ENCODE measurements at places on chromosomes 12 and 14. TPM values are rescaled to one million over a fixed set of nuclear protein-coding genes. Genes with fewer than 3 reads are reported as not detected.

DNA sequence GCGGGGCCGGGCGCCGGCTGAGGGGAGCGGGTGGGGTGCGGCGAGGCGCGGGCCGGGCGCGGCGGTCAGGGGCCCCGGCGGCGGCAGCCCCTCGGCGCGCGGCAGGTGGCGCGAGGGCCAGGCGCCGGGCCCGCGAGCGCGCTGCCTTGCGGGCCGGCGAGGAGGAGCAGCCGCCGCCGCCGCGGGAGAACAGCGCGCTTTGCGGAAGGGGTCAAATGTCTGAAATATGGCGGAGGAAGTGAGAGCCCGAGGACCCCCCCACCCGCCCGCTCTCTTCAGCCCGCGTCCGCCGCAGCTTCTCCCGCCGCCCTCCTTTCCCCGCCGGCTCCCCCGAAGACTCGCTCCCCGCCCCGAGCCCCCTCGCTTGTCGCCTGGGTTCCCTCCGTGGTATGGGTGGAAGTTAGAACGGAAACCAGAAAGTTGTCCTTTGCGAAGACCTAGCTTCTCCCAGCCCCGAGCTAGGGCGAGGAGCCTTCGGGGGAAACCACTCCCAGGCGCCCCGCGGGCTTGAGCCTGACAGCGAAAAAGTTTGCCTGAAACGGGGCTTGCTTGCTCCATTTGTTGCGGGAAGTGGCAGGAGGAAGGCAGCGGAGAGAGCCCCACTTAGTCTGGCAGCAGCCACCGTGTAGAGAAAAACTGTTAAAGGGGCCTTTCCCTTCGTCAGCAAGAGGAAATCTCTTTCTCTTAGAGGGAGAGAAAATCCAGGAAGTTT, 551 bp downstream of the RAP1B start:
- DNase-seq: peak; percentile 36

- no peak for DNase-seq
Measured at GRCh38 chr14:33118668-33119067, 180.0 kb downstream of the NPAS3 start.

DNA sequence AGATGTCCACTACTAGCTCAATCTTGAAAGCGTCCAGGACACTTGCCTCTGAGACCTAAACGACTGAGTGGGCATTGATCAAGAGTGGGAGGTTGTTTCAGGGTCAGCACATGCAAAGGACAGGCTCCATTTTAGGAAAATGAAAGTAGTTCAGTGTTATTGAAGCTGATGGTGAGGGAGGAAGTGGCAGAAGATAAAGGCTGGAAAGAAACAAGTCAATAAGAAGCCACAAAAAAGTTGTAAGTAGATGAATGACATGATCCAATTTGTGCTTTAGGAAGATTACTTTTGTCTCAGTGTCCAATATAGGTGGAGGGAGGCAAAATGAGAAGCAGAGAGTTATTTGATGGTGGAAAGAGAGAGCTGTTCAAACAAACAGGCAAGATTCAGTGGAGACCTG, 22.0 kb downstream of the GPR65 start:
- DNase-seq: no peak

- DNase-seq: no peak
Measured at GRCh38 chr12:18640321-18640955, 97.4 kb downstream of the PLCZ1 start.

The ERBB3 gene
- 90.7 TPM for polyA plus RNA-seq

GRCh38 chr14:63478010-63478409, 65.2 kb downstream of the PPP2R5E start:
- DNase-seq: no peak

GRCh38 chr14:82238649-82239048, 705.0 kb upstream of the SEL1L start:
- DNase-seq: peak; percentile 12

- DNase-seq: peak; percentile 88
Measured at GRCh38 chr12:66107451-66107915, 23.1 kb downstream of the LLPH start.

GRCh38 chr14:104244221-104245011, 106.0 kb downstream of the KIF26A start:
- no peak for DNase-seq

- peak; percentile 36 for DNase-seq
Measured at GRCh38 chr12:43882578-43883178, 46.8 kb downstream of the TMEM117 start.

GRCh38 chr12:42299392-42300308, 26.2 kb downstream of the ZCRB1 start:
- DNase-seq: no peak

GRCh38 chr12:115382681-115383080, 698.7 kb upstream of the TBX3 start:
- no peak for DNase-seq

- DNase-seq: no peak
Measured at GRCh38 chr12:88960213-88960878, 380.1 kb upstream of the KITLG start.

The GPX2 gene
- polyA plus RNA-seq: 0.94 TPM

The FZD10 gene
- polyA plus RNA-seq: 2.3 TPM

The SLC10A1 gene
- polyA plus RNA-seq: 0.24 TPM

The MGAT4C gene
- 1.6 TPM for polyA plus RNA-seq

- no peak for DNase-seq
Measured at GRCh38 chr12:66640691-66641460, 38.0 kb downstream of the GRIP1 start.

DNA sequence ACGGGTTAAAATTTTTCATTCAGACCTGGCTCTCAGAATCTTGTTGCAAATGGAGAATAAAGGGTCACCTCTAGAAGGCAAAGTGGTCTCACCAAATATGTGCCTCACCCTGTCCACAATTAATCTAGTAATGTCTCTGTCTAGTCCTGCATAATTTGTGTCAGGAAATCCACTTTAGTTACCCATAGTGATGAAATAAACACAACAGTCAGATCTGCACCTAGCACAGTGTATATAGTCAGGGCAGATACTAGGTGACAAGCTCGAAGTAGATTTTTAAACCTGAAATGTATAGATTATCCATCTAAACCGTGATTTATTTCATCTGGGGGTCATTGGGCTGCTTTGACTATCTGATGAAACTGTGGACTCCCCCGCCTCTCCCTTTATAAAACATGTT, 15.9 kb upstream of the FLVCR2 start:
- DNase-seq: no peak

DNA sequence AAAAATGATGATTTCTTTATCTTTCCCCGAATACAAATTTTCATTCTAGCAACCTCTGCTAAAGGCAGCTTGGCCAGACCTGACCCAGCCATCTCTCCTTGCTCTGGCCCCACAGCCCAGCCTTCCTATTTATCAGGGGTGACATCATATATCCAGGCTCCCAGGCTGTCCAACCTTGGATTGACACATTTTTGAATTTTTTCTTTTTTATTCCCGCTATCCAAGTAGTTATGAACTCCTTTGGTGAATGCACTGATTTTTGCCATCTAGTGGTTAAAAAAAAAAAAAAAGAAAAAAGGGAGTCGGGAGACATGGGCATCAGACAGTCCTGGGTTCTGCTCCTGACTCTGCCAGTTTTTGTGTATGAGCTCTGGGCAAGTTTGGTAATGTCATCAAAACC, 120.5 kb downstream of the PTPN11 start:
- no peak for DNase-seq

DNA sequence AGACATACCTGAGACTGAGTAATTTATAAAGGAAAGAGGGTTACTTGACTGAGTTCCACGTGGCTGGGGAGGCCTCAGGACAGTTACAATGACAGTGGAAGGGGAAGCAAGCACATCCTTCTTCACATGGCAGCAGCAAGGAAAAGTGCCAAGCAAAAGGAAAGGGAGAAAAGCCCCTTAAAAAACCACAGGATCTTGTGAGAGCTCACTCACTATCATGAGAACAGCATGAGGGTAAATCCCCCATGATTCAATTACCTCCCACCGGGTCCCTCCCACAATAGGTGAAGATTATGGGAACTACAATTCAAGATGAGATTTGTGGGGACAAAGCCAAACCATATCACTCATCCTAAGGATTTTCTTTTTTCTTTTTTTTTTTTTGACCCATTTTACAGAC, 177.8 kb upstream of the EEA1 start:
- DNase-seq: no peak

DNA sequence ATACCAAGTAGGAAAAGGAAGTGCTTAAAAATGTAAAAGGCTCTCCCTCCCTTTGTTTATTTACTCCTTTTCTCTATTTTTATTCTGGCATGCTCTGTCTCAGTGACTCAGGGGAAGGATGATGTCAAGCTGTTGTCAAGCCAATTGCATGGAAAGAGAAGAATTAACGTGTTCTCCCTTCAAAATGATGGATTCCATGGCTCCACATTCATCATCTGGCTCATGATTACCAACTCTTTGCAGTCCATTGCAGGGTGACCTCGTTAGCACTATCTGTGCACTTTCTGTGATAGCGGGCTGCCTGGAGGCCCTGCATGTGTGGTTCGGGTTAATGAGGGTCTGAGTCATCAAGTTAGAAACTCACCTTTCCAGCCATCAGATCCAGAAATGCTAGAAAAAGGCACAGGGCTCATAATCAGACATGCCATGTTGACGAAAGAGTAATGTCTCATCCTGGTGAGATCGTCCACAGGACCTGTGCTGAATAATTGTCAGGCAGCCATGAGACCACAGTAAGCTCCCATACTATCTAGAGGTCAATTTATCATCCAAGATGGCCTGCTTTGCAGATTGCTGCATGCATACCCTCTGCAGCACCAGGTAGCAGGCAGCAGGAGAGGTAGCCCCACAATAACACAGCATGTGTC, 79.2 kb upstream of the BTG1 start:
- DNase-seq: no peak

Measured in right renal cortex interstitium (tissue), 3 donors.